AML-193 (cell line): ENCODE measurements at places on chromosomes 13 and 19.

GRCh38 chr13:52165411-52165810, 6.0 kb upstream of the NEK3 start:
- DNase-seq = no peak

DNA sequence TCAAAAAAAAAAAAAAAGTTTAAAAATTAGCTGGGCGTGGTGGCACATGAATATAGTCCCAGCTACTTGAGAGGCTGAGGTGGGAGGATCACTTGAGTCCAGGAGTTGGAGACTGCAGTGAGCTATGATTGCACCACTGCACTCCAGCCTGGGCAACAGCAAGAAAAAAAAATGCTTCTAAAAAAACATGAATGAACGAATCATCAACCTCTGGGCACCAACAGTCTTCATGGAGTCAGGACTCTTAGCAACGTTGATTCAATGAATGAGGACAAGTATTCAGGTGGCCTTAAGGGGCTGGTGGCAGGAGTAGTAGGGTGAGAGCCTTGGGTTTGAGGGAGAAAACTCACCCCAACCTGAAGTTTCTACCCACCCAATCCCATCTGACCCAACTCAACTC, 20.6 kb upstream of the OLFM2 start:
- no peak for DNase-seq

DNA sequence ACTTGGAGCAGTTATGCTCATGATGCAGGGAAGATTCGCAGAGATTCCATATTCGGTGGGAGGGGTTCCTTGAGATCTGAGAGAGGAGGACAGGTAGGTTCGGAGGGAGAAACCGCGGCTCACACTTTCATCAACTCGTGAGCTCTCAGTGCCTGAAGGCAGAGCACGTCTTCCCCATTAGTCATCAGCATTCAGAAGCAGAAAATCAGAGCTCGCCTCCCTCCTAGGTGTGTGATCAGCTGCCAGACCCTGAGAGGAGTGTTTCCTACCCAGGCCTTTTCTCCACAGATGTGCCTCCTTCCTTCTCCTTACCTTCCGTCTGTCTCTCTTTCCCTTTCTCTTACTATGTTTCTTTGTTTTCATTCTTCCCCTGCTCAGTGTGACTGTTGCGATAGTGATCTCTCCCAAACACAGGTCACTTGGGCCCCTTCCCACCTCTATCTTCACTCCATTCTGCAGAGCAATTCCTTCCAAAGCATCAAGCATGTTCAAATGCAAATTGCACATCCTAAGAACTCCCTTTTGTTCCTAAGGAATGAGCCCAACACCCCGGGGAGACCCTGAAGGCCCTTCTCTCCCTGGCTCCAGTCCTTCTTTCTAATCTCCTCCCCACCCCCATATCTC, 389.5 kb downstream of the UQCRFS1 start:
- DNase-seq = no peak

- DNase-seq = peak; percentile 99
These were observed 75.3 kb upstream of the SCEL start for GRCh38 chr13:77460195-77460594.

GRCh38 chr13:21219036-21219381, 42.6 kb downstream of the MRPL57 start:
- DNase-seq = no peak

DNA sequence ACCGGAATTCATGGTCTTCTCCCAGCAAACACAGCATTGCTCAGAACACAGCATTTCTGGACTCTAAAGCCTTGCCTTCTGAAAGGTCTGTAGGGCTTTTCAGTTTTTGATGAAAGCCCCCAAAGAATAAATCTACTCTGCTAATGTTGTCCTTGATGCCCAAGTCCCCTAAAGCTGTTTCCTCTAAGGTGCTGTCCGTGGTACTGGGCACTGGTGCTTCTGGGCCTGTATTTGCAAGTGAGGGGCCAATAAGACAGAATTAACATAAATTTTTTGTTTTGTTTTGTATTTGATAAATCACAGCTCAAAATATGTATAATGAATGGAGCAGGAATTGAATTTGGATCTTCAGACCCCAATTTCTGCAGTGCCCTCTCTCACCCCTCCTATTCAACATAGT, 12.1 kb upstream of the LGALS13 start:
- DNase-seq = no peak

DNA sequence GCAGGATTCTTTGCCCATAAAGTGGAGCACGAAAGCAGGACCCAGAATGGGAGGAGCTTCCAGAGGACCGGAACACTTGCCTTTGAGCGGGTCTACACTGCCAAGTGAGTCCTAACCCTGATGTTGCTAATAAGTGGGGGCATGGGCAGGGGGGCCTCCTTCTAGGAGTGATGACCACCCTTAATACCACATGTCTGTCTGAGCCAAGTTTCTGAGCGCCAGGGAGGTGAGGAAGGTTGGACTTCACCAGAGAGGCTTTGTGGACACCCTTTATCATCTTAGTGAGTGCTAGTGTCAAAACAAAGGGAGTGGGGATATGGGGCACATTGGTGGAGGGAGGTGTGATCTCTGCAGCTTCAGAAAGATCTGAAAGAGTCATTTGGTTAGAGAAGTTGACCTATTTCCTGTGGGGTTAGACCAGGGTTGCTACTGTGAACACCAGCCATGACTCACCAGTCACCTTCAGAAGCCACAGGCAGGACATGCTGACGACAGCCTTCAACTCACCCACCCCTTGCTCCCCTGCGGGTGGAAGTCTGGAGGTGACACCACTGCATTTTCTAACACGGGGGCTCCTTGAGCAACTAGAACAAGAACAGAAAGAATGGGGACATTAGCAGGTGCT, 8.8 kb downstream of the ALOX5AP start:
- peak; percentile 94 for DNase-seq

- DNase-seq = no peak
These were observed 53.6 kb downstream of the TDRD12 start for GRCh38 chr19:32773126-32773525.

- DNase-seq = peak; percentile 65
These were observed 187.3 kb downstream of the NUFIP1 start for GRCh38 chr13:44801990-44802389.

DNA sequence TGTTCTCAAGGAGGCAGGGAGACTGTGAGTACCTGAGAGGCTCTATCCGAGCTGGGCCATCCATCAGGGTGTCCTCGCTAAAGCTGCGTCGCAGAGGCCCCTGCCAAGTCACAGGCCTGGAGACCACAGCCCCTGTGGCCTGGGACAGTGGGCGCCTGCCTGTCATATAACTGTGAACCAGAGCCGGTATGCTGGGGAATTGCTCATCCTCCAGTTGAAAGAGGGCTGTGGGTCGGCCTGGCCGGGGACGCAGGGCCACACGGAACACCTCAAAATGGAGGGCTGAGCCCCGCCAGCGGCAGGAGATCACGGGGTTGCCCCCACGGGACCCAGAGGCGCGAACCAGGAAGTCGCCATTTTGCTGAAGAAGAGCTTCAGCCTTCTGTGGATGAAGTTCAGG, 6.6 kb downstream of the SH2D3A start:
- DNase-seq = no peak

DNA sequence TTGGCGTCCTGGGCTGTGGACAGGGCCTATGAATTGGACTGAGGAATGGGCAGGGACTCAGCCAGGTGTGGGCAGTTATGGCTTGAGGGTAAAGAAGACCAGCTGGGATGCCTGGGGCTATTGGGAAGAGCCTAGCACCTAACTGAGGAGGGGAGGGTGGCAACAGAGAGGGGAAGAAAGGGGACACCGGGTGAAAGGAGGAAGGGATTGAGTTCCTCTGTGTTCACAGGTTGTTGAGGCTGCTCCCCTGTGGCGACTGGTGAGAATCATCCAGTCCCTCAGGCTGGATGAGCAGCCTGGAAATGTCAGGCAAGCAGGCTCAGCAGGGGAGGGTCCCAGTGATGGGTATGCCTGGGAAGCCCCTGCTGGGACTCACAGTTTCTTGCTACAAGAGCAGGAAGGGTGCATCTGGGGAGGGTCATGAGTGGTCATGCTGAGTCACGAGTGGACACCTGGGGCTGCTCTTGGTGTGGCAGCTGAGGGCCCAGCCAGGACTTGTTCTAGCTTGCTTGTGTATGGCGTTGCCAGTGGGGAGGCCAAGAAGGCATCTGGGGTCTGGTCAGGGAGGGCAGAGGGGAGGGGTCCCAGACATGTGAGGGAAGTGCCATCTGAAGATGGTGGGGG, 1.4 kb downstream of the ZNF324 start:
- peak; percentile 6 for DNase-seq

- DNase-seq = no peak
These were observed 262.5 kb downstream of the SLITRK6 start for GRCh38 chr13:85536706-85537105.

DNA sequence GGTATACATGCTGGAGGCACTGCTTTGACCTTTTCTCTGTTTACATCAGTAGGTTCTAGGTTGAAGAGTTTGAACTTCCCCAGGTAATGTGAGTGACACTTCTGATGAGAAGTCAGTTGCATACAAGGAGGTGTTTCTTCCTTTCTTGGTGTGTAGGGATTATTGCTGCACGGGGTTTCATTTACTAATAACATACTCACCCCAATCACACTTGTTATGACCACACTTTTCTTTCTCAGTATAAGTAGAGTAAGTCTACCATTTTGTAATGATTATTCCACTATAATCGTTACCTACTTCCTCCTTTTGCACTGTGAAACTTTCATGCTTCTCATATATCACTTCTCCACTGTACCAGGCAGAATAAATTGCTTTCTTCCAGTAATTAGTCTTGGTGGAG, 138.0 kb downstream of the TNFSF13B start:
- no peak for DNase-seq

- DNase-seq = no peak
These were observed 5.0 kb downstream of the PAK4 start for GRCh38 chr19:39130337-39131254.

DNA sequence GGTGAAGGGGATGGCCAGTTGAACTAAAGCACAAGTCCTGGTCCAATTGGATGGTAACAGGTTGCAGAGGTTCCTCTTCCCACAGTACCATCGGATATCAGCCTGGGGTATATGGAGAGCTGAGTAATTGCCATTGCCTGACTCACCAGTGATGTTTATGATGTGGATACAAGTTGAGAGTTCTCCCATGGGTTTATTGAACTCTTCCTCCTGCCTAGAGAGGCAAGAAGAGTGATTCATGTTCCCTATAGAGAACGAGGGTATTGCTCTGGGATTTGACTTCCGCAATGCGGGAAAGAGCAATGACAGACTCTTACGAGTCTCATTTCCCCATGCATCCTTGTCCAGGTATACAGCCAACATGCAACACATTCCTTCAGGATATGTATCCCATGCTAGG, 111.3 kb upstream of the PCDH9 start:
- DNase-seq = no peak

- DNase-seq = no peak
These were observed 41.0 kb upstream of the USP29 start for GRCh38 chr19:57078802-57079201.

- DNase-seq = peak; percentile 68
These were observed 1.2 kb downstream of the RCBTB2 start for GRCh38 chr13:48531416-48532255.

GRCh38 chr19:37980419-37981170, 73.6 kb downstream of the SIPA1L3 start:
- no peak for DNase-seq

DNA sequence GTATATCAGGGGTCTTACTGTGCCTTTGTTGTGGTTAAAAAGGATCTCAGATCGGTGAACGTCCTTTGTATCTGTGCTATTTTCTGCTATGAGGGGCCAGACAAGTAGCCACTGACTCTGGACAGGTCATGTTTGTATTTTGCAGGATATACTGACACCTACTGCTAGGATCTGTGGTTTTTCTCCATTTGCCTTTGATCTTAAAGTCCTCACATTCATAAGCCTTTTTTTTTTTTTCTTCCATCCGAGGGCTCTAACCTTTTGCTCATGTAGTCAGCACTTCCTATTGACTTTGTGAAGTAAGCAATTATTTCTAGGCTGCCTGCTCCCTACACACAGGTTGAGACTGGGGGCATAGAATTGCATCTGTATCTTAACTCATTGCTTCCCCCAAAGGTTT, 106.2 kb downstream of the SLITRK5 start:
- DNase-seq = no peak

DNA sequence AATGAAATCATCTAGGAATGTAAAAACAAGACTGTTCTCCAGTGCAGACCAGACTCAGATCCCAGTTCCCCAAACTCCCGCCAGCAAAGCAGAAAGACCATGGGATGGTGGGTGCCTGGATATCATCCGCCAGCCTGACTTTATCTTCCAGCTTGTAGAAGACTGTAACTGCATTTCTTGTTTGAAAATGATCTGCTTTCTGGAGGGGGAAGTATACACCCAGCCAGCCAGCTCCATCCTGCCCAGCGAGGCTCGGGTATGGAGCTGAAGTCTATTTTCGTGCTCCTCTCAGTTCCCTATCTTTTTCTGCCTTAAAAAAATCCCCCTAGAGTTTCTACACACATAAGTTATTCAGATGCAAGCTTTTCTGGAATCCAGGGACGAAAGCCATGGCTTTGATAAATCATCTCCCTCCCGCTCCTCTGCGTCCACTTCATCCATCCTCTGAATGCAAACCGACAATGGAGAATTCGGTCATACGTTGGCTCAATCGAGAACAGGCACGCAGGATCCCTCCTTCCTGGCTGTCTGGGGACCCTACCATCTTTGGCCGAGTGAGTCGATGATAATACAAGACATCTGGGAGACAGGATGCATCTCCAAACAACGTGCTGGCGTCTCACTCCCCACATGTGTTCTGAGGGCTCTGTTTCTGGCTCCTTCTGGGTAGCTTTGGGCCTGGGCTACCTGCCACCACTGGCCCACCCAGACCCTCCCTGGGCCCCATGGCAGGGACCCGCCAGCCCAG, 31.2 kb downstream of the CEBPG start:
- DNase-seq = no peak

DNA sequence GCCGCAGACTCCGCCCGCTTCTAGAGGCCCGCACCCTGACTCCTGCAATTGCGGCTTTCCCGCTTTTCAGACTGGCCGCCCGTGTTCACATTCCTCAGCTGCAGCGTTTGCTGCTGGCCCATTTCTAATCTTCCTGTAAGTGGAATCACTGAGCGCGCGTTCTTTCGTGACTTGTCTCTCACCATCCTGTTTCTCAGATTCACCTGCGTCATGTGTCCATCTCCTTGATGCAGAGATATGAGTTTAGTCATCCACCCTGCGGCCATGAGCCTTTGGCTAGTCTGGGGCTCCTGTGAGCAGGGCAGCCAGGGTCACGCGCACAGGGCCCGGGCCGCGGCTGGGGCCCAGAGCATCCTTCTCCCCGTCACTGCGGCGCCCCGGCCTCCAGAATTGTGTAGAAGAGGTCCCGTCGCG, 110.0 kb downstream of the CRYL1 start:
- no peak for DNase-seq

DNA sequence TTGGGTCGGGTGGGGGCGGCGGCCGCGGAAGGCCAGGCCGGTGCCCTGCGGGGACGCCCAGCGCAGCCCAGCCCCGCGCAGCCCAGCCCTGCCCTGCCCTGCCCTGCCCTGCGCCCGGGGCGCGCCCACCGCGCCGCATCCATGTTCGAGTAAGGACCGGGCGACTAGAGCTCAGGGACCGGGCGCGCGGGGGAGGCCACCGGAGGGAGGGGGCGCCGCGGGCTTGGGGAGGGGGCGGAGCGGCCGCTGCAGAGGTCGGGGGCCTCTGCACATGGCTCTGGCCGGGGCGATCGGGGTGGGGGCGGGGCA, 169 bp downstream of the GRAMD1A start:
- no peak for DNase-seq
